C1 segment of cervical spinal cord (tissue), 14 donors: ENCODE measurements at places on chromosomes 7 and 10.

DNA sequence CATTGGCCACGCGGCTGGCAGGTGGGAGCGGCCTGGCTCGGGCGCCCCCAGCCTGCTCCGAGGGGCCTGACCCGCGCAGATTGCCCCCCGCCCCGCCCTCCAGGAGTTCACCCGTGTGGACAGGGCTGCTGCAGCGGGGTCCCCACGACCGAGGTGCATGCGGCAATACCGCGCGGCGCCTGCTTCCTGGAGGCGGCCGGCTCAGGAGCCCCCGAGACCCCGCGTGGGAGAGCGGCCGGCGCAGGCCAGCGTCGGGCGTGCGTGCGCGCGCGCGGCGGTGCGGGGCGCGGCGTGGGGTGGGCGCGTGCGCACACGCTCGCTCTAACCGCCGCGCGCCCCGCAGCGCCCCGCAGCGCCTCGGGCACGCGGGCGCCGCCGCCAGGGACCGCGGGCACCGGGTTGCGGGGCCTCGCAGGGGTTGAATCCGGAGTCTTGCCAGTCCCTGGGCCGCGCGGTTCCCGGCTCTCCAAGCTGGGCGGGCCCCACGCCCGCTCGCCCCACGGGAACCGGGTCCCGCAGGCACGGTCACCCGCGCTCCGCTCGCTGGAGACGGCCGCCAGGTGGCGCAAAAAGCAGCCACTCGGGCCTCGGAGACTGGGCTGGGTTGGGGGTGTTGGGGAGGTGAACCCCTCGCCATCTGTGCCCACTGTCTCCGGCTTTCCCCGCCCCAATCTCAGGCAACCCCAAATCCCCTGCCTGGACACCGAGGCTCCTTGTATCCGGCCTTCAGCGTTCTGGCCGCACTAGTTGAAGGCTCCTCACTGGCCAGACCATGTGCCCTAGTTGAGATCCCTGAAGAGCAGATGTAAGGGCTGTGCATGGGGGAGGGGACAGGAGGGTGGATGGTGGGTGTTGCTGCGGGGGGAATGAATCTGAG is 1.3 kb upstream of the ACHE start:
- peak; percentile 73 for DNase-seq

DNA sequence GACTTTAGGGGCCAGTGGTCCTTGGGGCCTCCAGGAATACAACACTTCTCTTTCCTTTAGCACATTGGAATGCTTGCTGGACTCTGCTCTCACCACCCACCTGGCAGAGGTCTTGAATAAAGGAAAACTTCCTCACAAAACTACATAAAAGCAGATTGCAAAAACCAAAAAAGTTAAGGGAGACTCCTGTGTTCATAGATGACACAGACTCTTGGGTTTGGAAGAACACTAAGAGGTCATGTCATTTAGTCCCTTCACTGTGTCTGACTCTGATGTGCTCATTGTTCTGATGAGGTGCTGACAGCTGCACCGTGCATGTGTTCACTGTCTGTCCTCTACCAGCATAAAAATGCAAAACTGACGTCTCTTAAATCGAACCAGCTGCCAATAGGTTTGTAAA is 11.4 kb downstream of the BLNK start:
- no peak for DNase-seq

GRCh38 chr7:26381476-26382353 is 90.1 kb downstream of the SNX10 start:
- no peak for DNase-seq

DNA sequence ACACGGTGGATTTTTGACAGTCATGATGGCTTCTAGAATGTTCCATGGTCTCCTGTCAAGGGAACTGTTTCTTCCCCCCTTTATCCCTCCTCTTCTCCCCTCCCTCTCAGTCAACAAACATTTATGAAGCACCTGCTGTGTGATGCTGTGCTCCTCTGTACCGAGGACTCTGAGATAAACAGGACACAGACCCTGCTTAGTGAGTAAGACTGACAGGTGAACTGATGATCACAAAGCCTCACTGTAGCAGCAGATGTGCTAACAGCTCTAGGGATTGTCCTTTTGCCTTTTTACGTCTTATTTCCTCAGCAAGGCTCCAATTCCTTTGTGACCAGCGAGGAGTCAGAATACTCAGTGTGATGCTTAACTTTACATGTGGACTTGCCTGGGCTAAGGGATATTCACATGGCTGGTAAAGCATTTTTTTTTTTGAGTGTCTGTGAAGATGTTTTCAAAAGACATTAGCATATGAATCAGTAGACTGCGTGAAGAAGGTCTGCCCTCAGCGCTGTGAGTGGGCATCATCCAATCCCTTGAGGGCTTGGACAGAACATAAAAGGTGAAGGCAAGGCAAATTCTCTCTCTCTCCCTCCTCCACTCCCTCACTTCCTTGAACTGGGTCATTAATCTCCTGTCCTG is 170.1 kb downstream of the ADRA2A start:
- no peak for DNase-seq

DNA sequence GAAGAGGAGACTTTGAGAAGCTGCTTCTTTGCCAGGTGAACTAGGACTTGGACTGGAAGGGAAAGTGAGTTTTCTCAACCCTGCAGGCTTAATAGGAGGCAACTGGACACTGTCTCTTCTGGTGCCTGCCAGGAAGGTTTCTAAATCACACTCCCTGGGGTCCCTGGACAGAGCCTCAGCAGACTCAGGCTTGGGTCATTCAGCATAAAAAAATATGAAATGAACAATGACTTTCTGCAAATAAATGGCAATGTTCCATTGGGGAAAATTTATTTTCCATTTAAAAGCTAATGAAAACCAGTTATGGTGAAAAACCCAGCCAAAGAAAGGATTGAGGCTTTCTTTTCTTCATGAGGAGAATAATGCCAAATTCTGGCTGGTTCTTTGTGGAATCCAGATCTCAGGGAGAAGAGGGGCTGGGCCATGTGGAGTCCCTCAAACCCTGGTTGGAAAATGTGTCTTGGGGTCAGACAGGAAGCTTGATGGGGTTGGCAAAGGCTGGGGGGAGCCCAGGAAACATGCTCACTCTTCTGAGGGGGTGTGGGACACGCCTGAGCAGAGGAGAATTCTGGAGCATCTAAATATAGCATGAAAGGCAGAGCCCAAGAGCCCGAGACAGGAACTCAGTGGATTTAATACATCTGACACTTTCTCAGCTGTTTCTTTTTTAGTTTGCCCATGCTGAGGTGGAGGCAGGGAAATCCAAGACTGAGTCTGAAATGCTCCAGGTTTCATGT is 65.2 kb upstream of the EMX2 start:
- DNase-seq, result no peak

- no peak for DNase-seq
Measured at GRCh38 chr10:9848981-9849380, 1168.7 kb upstream of the CELF2 start.

- no peak for DNase-seq
Measured at GRCh38 chr7:90994121-90994520, 270.1 kb upstream of the FZD1 start.

DNA sequence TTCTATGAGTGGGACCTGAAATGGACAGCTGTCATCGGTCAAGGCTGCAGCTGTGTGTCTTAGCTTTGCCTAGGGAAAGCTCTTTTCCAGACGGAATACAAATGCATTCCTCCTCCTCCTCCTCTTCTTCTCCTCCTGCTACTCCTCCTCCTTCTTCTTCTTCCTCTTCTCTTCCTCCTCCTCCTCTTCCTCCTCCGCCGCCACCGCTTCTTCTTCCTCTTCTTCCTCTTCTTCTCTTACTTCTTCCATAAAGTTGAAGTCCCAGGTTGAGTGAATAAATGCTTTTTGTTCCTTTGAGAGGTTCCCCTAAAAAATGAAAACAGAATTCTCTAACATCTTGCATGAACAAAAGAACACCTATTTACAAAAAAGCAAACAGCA is 28.7 kb downstream of the KLF6 start:
- no peak for DNase-seq

DNA sequence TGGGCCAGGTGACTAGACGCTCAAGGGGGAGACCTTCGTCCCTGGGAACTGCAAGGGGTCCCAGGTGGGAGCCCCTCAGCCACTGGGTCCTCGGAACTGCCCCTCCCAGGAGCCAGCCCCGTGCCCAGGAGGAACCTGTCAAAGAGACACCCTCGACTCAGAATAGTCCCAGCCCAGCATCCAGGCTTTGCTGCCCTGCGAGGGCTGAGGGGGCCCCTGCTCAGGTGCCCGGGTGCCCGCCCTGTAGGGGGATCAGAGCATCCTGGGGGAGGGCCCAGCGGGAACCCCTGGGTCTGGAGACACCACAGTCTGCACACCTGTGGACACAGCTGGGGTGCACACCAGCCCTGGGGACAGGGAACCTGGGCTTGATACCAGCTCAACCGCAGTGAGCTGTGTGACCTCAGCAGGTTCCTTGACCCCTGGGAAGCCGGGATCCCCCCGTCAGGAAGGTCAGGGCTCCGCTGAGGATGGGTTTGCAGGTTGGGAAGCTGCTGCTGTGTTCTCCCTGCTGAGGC is 407 bp downstream of the ELN start:
- DNase-seq, result no peak

DNA sequence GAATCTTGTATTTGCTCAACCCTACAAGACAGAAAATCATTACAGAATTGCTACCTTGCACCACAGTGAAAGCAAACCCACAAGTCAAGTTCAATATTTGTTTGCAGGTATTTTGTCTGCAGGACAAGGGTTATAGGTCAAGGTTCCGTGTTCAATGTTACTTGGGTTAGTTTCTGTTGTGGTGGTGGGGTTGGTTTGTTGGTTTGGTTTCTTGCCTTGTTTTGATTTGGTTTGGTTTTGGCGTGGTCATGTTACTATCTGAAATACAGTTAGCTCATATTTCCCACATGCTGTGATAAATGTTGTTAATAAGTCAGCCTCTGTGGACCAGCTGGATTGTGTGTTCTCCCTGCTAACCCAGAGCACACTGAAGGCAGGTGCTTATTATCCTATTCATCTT is 75.6 kb upstream of the INSIG1 start:
- no peak for DNase-seq

- no peak for DNase-seq
Measured at GRCh38 chr10:11430421-11431215, 180.8 kb downstream of the USP6NL start.

DNA sequence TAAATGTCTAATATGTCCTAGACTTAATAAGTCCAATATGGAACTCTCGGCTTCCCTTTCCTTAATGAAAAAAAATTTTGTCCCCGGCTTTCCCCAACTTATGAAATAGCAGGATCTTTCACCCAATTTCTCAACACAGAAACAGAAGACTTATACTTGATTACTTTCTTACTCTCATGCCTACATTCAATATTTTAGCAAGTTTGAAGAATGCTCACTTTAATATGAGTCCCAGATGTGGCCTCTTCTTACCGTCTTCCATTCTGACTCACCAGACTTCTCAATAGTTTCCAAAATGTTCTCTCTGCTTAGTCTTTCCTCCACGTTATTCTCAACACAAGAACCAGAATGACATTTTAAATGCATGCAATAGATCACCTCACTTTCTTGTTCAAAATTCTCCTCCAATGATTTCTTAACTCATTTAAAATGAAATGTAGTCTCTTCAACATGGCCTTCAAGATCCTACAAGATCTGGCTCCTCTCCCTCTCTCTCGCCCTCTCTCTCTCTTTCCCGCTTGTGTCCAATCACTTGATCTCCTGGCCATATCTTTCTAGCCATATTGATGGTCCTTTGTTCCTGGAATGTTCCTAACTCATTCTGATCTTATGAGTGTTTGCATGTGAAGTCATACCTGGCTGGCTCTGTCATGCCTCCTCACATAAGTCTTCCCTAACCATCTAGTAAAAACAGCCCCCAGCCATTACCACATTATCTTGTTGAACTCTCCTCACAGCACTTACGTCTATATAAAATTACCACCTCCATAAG is 119.7 kb upstream of the FAM3C start:
- no peak for DNase-seq

- no peak for DNase-seq
Measured at GRCh38 chr10:114653926-114654325, 4.1 kb downstream of the ABLIM1 start.

- no peak for DNase-seq
Measured at GRCh38 chr10:130387936-130388580, 251.9 kb downstream of the GLRX3 start.

DNA sequence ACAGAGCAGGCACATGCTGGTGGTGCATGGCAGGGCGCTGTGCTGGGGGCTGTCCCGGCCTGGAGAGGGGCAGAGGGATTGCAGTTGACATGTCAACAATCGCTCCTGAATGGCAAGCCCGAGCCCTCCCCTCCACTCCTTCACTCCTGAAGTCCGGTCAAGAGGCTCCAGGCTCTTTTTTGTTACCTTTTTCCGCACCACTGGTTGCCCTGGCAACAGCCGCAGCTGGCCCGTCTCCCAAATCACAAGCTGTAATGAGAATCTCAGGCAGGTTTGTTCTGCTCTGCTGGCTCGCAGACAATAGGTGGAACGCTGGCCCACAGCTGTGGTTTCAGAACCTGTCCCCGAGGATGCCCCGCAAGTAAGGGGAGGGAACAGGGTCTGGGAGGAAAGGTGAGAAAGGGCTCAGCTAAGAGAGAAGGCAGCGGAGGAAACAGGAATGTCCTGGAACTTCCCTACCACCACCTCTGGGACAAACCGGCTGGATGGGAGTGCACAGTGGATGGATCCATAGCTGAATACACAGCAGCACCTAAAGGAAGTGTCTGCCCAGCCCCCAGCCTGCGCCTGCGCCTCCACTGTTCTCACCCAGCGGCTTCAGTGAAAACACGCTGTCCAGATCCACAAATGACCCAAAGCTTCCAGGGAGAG is 58.9 kb downstream of the CALML3 start:
- DNase-seq, result no peak

- peak; percentile 51 for DNase-seq
Measured at GRCh38 chr7:151448261-151449252, 8.6 kb upstream of the CRYGN start.

DNA sequence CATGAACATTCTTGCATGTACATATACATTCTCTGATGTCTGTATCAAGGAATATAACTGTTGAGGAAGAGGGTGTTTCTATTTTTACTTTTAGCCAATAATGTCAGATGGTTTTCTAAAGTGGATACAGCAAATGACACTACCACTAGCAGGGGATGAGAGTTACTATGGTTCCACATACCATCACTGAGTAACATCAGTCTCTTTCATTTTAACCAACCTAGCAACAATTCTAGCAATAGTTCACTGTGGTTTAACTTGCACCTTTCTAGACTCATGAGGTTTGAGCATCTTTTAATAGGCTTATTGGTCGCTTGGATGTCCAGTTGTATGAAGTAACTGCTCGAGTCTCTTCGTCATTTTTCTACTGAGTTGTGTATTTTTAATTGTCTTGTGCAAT is 68.5 kb upstream of the ZNF746 start:
- no peak for DNase-seq

- DNase-seq, result no peak
Measured at GRCh38 chr7:108004220-108005142, 1.5 kb upstream of the LAMB1 start.

DNA sequence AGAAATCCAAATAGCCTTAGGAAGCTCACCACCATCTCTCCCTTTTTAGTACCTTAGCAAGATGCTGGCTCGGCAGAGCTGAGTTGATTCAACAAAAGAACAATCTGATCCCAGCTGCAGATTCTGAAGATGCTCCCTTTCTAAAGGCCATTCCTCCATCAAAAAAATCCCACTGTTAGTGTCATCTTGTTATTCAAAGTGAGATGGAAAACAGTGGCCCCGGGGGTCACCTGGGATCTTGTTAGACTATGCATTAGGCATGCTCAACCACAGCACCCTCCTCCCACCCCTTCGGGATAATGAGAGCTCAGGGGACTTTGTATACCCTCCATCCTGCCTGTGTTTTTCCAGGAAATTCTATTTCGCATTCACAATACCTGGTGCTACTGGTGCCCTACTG is 2.4 kb downstream of the NCAPG2 start:
- DNase-seq, result no peak

GRCh38 chr10:133116455-133116854 is 28.7 kb downstream of the ADGRA1 start:
- DNase-seq, result no peak
